NCI-H2171 treated with DMSO at 0.1 percent for 48 hours (cell line): ENCODE measurements at places on chromosomes 1 and 21.

- DNase-seq = no peak
Observed at GRCh38 chr1:66243548-66244130, 290.3 kb upstream of the SGIP1 start.

DNA sequence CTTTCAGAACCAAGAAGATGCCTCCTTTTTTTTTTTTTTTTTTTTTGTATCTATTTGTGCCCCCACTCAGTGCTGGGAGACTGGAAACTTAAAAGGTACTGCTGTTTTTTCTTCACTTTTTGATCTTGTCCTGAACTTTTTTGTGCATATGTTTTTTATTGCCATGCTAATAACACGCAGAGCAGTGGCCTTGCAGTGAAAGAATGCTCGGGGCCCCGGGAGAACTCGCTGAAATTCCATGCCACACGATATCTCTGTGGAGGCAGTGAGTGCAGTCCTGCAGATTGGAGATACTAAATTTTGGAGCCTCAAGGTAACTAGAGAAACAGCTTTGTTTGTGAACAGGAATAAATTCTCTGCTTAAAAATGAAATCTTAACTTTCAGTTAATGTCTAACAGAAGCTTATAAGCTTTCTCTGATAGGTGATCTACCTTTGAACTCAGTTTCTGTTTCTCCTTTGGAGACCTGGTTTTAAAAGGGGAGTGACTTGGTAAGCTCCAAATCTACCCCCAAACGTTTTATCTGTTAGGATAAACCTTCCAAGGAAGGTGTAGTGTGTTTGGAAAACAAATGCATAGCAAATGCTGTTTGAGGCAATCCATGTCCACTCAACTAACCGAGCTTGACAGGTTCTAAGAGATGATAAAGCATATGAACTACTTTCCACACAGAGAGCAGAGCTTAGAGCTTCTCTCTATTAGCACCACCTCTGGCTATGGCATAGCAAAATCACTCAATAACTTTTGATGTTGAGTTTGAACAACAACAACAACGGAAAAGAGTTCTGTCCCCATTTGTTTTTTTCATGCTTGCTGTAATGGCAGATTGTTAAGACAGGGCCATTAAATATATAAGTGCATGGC, 113.7 kb upstream of the PLXNA2 start:
- DNase-seq = no peak

GRCh38 chr1:65791396-65791795, 1.3 kb upstream of the PDE4B start:
- no peak for DNase-seq

- no peak for DNase-seq
Observed at GRCh38 chr1:231926933-231927332, 300.3 kb downstream of the DISC1 start.

DNA sequence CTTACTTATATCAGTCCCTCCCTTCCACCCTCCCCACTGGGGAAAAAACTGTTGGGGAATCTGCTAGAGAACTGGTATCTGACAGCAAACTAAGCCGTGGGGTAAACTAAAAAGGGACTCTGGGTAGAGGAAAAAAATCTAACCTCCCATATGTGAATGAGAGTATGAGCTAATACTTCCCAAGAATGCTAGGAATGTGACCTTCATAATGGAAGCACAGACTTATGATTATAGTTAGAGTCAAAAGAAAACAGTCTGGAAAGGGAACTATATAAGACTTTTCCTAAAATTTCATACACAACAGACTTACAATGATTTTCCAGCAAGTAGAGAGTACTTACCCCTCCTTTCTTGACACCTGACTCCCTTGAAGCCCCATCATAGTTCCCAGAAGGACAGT, 23.0 kb upstream of the RBBP5 start:
- no peak for DNase-seq

DNA sequence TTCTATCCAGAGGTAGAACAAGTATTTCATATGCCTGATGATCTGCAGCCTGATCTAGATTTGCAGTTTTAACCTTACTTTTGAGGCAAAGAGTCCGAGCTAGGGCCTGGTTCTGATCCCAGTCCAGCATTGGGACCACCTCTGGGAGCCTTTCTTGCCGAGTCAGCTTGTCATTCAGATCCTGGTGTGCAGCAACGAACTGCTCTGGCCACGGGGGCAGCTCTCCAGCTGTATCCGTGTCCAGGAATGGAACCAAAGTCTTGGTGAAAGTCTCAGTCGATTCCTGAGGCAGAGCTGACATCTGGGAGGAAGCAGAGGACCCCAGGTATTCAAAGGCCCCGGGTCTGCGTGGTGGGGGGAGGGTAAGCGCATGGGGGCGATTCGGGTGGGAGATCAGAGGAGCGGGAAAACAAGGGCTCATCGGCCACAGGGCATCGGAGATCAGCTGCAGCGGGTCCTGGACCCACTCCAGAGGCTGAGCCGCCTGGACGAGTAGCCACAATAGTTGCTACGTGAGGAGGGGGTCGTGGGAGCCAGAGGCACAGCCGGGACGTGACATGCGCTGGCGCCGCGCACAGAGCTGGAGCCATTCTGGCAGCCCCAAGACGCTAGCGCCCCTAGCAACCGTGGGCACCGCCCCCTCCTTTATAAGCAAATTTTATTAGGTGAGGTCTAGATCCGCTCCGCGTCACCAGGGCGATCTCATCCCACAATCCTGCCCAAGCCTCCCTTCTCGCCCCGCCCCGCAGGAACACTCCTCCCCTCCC, 32.4 kb upstream of the BSDC1 start:
- DNase-seq = peak; percentile 27

DNA sequence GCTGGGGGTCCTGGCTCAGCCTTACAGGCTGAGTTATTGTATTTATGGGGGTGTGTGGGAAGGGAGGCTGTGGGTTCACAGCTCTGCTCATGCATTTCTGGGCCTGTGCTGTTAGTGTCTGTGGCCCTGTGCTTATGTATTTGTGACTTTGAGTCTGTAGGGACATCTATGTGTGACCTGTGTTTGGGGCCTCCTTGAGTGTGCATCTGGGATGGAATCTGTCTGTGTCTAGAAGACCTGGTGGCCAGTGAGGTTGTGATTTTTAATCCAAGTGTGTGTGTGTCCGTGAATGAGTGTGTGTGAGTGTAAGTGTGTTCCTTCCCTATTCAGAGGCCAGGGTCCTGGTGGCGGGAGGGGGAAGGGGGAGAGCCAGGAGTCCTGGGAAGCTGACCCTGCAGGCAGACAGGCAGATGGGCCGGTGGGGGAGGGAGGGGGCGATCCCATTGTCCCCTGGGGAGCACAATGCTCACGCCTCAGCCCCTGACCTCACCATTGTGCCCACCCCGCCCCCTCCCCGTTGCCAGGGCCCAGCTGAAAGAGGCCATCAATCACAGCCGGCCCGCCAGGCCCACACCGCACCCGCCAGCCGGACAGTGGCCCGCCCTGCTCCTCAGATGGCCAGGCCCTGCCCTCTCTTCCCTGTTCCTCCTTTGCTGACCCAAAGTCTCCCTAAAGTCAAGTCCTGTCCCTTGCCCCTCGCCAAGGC, 19.6 kb downstream of the SLC27A3 start:
- DNase-seq = no peak

DNA sequence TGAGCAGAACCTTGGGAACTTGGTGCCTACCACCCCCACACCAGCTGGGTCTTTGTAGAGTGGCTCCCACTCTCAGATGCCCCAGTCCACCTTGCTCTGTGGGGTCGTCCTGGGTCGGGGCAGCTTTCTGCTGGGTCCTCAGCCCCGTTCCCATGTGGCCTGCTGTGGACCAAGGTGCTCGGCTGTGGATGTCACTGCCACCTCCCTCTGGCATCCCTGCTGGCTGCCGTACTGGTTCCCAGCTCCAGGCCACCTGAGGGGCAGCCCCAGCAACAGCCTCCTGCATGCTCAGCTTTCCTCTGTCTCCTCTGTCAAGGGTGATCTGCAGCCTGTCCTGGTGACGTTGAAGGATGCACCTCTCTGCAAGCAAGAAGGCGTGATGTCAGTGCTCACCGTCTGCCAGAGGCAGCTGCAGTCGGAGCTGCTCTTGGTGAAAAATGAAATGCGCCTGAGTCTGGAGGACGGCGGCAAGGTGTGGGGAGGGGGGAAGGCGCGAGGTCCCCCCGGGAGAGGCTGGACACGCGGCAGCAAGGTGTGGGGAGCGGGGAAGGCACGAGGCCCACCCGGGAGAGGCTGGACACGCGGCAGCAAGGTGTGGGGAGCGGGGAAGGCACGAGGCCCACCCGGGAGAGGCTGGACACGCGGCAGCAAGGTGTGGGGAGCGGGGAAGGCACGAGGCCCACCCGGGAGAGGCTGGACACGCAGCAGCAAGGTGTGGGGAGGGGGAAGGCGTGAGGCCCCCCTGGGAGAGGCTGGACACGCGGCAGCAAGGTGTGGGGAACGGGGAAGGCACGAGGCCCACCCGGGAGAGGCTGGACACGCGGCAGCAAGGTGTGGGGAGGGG, 45.9 kb upstream of the DIP2A start:
- DNase-seq = no peak

DNA sequence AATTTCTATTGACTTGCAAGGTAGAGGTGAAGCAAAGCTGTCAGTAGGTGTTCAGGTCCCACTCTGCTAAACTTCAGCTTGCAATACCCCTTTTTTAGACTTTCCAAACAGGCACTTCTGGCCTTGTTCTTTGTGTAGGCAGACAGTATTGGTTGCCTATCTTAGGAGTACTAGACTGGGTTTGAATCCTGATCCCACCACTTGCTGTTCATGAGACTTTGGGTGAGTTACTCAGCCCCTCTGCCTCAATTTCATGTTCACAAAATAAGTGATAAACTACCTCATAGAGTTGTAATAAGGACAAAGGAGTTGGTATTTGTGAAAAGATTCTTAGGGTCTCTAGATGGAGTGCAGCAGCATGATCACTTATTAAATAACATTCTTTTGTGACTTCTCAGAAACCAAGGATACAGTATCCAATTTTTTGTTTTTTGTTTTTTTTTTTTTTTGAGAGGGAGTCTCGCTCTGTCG, 5.2 kb downstream of the RCC1 start:
- peak; percentile 47 for DNase-seq

GRCh38 chr1:29444782-29445729, 208.7 kb downstream of the PTPRU start:
- DNase-seq = no peak

GRCh38 chr1:25854554-25854953, 4.7 kb downstream of the AUNIP start:
- peak; percentile 81 for DNase-seq

DNA sequence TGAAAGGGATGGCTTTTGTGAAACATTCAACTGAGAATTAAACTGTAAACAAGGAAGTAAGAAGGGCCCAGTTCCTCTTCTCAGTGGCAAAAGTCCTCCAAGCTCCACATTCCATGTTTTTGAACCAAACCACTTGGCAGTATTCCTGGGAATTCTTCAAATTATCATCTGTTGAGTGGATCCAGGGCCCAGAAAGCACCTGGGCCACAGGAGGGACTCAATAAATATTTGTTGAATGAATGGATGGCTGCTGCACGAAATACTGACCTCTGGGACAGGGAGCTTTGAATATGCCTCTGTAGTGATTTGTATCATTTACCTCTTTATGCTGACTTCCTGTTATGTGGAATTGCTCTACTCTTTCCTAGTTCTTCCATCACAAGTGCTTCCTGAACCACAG, 4.7 kb downstream of the SLC35F3 start:
- DNase-seq = no peak

DNA sequence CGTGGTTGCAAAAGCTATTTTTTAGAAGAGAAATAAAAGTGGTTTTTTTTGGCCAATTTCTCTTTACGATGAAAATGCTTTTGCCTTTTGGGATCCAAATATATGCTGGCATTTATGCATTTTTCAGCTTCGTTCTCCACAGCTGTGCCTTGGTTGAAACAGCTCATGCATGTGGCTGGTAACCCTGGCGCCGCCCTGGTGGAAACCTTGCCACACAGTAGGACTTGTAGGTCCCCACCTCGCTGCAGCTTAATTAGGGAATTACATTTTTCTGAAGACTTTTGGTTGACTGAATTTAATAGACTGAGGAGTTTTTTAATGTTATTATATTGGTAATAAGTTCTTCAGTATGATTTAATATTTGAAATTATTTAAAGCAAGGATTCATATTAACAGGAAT, 12.7 kb upstream of the PCP4 start:
- DNase-seq = no peak

DNA sequence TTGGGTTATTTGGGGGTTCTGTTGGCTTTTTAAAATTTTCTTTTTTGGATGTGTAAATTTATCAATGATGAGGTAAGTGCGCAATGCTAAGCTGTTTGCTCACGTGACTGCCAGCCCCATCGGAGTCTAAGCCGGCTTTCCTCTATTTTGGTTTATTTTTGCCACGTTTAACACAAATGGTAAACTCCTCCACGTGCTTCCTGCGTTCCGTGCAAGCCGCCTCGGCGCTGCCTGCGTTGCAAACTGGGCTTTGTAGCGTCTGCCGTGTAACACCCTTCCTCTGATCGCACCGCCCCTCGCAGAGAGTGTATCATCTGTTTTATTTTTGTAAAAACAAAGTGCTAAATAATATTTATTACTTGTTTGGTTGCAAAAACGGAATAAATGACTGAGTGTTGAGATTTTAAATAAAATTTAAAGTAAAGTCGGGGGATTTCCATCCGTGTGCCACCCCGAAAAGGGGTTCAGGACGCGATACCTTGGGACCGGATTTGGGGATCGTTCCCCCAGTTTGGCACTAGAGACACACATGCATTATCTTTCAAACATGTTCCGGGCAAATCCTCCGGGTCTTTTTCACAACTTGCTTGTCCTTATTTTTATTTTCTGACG, 3.1 kb downstream of the OLIG2 start:
- no peak for DNase-seq

GRCh38 chr1:197374428-197374827, 106.4 kb downstream of the CRB1 start:
- no peak for DNase-seq

DNA sequence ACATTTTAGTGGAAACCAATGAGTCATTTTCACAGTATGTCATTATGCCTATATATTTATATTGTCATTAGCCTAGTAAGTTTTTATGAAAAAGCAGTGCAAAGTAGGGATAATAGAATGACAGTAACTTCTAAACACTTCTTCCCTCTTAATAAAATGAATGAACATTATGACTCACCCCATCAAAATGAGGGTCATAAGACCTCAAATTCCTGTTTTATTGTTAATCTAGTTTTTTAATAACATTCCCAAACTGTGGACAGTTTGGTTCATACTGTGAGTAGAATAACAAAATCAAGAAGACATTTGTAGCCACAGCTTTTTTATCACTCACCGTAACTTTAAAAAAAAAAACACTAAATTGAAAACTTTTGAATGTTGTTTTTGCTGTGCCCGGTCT, 160.5 kb downstream of the LRRC40 start:
- no peak for DNase-seq

DNA sequence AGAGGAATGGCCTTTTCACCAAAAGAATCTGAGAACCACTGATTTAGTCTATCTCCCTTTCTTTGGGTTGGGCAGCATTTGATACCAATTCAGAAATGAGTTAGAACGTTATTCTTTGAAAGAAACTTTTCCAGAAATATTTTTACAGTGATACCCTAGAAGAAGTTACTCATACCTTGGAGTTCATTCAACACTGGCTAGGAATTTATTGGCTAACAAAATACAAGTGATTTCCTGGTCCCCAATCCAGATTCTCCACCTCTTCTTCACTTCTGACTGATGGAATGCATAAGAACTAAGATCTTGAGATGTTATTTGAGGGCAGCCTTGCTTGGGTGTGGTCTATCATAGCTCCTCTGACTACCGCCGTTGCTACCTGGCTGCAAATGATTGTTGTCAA, 9.4 kb downstream of the C1orf162 start:
- no peak for DNase-seq
